ENCODE measurements at places on chromosomes 4 and X.

- no peak for DNase-seq
These were observed 126.1 kb downstream of the INPP4B start for GRCh38 chr4:142719854-142720541.

DNA sequence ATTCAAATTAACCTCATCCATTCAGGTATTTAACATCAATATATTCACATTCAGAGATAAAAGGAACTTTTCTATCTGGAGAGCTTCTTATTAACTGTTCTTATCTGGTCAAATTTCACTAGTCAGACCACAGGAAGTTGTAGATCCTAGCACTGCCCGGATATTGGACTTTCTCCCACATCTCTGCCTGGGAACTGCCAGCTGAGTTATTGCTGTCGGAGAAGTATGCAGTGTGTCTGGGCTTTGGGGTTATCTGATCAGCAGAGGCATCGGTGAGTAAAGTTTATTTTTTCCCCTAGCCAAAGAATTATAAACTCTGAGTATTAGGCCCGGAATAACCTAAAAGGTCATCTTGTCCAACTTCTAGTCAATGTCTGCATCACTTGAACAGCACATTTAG, 45.1 kb downstream of the OR13H1 start:
- no peak for DNase-seq

DNA sequence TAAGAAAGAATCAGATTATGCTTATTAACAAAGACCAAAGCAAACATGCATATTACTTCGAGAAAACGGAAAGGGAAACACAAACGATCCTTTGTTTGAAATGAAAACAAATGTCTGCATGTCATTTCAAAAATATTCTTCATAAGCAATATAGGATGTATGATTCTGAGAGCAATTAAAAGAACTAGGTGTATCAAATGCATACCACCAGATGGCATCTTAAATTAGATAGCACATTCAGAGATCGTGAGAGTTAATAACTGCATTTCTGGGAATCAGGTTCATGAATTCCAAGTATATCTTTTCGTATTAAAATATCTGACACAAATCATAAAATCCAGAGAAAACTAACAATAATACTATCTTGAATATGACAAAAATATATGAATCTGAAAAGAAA, 159.5 kb downstream of the PPP3CA start:
- DNase-seq, result no peak

DNA sequence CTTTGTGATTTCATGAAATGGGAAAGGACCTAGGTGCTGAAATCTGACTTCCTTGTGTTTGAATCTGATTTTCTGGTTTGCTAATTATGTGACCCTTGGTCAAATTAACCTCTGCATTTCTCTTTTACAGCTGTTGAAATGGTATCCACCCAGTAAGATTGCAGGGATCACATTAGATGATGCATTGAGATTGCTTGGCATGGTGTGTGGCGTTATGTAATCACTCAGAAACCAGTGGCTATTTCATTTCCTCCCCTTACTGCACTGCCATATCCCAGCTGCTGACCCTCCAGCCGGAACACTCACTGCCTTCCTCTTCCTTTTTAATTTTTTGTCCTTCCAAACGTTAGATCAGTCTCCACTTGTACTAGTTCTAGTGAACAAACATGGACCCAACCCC, 79.0 kb downstream of the KLHL8 start:
- DNase-seq, result no peak

DNA sequence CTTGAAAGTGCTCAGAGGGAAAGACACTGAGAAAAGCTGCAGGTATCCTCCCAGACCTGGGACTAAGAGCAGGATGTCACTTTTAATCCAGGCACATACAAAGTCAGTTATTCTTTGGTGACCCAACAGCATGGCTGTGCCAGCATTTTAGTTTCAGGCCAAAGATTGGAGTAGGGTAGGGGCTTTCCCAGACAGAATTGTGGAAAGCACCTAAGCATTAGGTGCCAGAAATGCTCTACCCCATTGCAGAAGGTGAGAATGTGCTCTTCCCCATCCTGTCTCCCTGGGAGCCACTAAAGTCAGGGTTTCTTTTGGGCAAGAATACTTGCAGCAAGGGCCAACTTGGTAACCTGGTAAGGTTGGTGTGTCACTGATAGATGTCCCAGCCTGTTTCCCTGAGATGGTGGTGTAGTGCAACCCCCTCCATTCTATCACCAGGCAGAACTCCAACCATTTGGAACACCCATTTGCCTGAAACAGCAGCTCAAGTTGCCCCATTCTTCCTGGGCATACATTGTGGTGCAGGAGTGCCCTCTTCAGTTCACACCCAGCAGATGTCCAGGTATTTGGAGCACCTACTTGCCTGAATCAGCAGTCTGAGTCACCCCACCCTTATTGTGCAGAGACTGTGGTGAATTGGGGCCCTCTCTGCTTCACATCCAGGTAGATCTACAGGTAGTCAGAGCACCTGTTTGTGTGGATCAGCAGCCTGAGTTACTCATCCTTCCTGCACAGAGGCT, 183.5 kb downstream of the ZC4H2 start:
- DNase-seq, result no peak

DNA sequence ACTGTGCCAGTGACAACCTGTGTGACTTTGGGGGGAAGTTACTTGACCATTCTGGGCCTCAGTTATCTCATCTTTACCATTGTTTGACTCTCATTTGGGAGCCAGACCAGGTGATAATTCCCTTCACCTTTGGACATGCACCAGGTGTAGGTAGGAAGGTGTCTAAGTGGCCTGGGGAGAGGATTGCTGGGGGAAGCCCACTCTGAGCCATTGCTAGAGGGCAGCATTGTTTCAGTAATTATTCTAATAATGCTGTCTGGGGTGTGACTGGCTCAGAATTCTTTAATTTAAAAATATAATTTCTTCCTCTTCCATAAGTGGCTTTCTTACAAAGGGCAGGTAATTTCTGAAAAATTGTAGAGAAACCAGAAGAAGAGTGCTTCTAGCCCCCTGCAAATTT, 104.3 kb downstream of the RTL9 start:
- no peak for DNase-seq

- DNase-seq, result no peak
These were observed 293.4 kb upstream of the IGFBP7 start for GRCh38 chr4:57403591-57403990.

DNA sequence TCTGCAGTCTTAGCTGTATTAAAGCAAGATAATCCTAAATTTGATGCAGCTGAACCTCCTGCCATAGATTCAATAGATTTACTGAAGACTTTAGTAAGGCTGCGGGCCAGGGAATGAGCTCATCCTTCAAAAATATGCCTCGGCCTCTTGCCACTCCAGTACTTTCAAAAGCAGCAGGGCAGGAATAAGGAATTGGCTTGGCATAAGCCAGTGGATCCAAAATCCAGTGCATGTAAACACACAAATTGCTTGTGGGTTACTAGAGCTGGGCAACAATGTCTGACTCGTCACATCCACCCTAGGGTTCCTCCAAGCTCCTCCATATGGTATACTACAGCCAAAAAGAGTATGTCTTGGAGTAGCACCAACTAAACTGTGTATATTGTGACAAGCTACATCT, 165.0 kb downstream of the AMELX start:
- no peak for DNase-seq

DNA sequence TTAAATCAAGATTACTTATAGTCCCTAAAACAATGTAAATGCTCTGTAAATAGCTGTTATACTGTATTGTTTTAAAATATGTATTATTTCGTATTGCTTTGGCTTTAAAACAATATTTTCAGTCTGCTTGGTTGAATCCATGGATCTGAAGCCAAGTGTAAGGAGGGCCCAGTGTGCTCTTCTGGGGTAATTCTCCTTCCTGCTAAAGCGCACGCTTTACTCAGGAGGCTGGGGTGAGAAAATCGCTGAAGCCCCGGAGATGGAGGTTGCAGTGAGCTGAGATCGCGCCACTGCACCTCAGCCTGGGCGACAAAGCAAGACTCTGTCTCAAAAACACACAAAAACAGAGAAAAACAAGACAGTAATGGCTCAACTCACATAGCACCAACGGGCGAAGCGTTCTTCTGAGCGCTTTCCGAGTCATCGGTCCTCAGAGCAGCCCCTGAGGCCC, 391 bp upstream of the IDUA start:
- no peak for DNase-seq

GRCh38 chr4:155908187-155909139, 5.0 kb downstream of the TDO2 start:
- no peak for DNase-seq

DNA sequence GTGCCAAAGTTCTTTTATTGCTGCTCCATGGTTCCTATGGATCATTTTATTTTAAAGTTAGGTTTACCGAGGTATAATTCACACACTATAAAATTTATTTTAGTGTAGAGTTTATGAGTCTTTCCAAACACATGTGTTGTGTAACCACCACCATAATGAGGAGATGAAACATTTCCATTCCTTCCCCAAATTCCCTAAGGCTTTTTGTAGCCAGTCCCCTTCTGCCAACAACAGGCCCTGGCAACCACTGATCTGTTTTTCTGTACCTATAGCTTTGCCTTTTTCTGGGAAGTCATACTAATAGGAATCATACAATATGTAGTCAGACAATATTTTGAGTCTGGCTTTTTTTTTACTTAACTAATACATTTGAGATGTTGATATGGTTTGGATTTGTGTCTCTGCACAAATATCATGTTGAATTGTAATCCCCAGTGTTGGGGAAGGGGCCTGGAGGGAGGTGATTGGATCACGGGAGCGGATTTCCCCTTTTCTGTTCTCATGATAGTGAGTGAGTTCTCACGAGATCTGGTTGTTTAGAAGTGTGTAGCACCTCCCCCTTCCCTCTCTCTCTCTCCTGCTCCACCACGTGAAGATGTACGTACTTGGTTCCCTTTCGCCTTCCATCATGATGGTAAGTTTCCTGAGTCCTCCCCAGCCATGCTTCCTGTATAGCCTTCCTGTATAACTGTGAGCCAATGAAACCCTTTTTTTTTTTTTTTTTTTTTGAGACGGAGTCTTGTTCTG, 59.6 kb upstream of the DHX15 start:
- no peak for DNase-seq

- no peak for DNase-seq
These were observed 262.0 kb downstream of the COL25A1 start for GRCh38 chr4:109040441-109040840.

DNA sequence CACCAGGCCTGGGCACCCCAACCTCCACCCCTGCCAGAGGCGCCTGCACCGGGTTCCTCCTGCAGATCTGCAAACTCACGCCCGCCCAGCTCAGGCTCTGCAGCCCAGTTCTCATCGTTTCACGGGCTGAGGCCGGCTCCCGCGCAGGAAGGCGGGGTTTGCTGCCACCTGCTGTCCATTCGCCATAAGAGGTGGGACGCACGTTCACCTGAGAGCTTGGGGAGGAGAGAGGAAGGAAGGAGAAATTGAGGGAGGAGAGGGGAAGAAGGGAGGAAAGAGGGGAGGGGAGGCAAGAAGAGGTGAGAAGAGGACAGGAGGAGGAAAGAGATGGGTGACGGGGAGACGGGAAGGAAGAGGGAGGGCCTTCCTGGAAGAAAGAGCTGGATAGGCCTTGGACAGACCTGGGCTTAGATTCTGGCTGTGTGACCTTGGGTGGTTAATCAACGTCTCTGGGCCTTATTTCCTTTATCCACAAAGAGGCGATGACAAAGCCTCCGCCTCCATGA, 114.5 kb downstream of the ADRA2C start:
- DNase-seq, result no peak

DNA sequence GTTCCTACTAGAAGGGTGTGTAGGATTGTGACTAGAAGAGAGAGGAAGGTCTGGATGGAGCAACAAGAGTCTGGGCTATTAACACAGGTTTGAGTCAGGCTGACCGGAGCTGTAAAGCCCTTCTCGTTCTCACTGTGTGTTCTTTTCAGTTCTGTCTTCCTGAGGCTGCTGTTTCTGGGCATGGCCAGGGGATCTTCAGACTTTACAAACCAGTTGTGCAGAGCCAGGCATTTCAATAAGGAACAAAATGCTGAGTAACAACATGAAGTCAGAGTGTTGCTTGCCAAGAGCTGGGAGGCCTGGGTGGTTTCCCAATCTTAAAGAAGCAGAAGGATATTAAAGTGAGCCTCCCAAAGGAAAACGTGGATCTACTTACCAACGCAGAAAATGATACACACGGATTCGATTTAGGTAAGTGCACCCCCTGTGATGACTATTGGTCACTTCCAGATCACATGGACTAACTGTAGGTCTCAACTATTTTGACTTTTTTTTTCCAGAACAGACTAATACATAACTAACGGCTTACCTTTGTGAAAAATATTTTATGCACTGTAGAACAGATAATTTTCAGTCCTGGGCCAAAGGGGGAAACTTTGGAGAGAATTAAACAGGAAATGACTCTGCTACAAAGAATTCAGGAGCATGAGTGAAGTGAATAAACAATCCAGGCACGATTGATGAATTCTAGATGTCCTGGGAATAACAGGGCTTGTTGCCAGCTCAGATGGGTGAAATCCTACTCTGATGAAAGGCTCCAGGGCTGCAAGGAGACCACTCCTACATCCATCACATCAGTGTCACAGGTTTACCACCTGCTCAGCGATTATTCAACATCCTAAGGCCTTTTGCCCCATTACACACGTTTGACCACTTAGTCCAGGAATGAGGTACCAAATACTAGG, 94.5 kb downstream of the ANXA3 start:
- no peak for DNase-seq

- DNase-seq, result no peak
These were observed at the start of gene CDS1 for GRCh38 chr4:84582988-84583875. TSS of gene CDS1 (plus strand) at chr4:84583127. CDS start at chr4:84583402, 275 bp downstream.

GRCh38 chrX:150926791-150927190, 28.3 kb upstream of the CD99L2 start:
- no peak for DNase-seq

- DNase-seq, result no peak
These were observed 49.8 kb upstream of the HSD17B10 start for GRCh38 chrX:53483838-53484405.

DNA sequence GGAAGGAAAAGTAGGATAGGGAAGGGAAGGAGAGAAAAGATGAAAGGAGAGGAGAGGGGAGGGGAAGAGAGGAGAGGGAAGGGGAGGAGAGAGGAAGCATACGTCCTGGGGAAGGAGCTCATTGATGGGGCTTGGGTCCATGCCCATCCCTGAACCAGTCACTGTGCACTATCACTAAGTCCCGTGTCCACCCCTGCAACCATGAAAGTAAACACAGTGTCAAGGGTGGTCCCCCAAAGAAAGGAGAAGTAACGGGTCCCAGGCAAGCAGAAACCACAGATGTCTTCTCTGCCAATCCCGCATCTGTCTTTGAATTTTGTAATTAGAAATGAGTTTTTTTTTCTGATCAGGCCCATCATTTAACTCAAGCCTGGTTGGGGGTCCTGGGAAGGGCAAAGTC, 55.2 kb downstream of the LGI2 start:
- no peak for DNase-seq

DNA sequence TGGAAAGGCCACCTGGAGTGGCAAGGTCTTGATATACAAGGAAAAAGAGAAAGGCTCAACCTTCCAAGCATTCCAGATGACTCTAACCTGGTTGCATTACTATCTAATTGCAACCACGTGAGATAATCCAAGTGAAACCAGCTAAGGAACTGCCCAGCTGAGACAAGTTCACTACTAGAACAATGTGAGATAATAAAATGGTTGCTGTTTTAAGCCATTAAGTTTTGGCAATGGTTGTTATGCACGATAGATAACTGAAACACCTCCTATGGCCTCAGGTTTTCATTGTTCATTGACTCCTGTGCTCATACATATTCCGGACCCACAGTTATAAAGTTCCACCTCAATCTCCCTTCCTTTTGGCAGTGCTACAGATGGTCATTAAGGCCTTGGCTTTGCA, 9.2 kb upstream of the CXorf66 start:
- no peak for DNase-seq
